Hair follicle dermal papilla cell (primary cell): ENCODE measurements at places on chromosomes 16 and 17. TPM values are rescaled to one million over a fixed set of nuclear protein-coding genes. Genes with fewer than 3 reads are reported as not detected.

The ATP2A1 gene
- total RNA-seq: under 0.01 and 0.32 TPM in 2 replicates

The PRDM7 gene
- total RNA-seq: not detected in 2 replicates

The TAC4 gene
- total RNA-seq: not detected in 2 replicates

The UMOD gene
- not detected in 2 replicates for total RNA-seq

The KRT222 gene
- total RNA-seq: not detected in 2 replicates

The ABCC11 gene
- total RNA-seq: under 0.01 TPM in 2 replicates

The SARM1 gene
- 20.0 and 25.6 TPM in 2 replicates for total RNA-seq

The CFAP97D1 gene
- total RNA-seq: not detected in 2 replicates

The KRT32 gene
- total RNA-seq: not detected in 2 replicates

The TMIGD1 gene
- total RNA-seq: not detected in 2 replicates

The LRRC37A gene
- total RNA-seq: 0.73 and 7.5 TPM in 2 replicates

The KRTAP4-6 gene
- not detected in 2 replicates for total RNA-seq

The SLC5A10 gene
- total RNA-seq: not detected in 2 replicates

The SCIMP gene
- total RNA-seq: not detected in 2 replicates

The SEC14L1 gene
- 48.9 and 62.1 TPM in 2 replicates for total RNA-seq

The CCL17 gene
- not detected in 2 replicates for total RNA-seq

The WNT3 gene
- 1.8 and 1.9 TPM in 2 replicates for total RNA-seq

The MYLK3 gene
- total RNA-seq: 0.12 and 0.16 TPM in 2 replicates

The ACE gene
- total RNA-seq: 16.4 and 19.1 TPM in 2 replicates
